Nephron progenitor cell (in vitro differentiated cells): ENCODE measurements at places on chromosomes 5 and 9.

DNA sequence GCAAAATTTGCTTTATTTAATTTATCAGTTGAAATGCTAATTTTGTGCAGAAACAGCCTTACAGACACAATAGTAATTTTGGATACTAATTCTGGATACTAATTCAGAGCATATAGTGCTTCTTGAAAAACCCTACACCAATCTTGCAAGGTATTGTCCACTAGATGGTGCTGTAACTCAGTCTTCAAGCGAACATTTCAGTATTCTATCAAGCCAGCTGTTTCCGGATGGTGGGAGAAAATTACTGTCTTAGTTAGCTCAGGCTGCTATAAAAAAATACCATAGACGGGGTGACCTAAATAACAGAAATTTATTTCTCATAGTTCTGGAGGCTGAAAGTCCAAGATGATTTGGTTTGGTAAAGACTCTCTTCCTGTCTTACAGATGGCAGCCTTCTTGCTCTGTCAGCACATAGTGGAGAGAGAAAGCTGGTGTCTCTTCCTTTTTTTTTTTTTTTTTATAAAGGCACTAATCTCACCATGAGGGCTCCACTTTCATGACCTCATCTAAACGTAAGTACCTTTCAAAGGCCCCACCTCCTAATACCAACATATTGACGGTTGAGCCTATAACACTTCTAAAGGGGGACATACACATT lies 1306.5 kb upstream of the CDH9 start:
- DNase-seq = peak; percentile 9

DNA sequence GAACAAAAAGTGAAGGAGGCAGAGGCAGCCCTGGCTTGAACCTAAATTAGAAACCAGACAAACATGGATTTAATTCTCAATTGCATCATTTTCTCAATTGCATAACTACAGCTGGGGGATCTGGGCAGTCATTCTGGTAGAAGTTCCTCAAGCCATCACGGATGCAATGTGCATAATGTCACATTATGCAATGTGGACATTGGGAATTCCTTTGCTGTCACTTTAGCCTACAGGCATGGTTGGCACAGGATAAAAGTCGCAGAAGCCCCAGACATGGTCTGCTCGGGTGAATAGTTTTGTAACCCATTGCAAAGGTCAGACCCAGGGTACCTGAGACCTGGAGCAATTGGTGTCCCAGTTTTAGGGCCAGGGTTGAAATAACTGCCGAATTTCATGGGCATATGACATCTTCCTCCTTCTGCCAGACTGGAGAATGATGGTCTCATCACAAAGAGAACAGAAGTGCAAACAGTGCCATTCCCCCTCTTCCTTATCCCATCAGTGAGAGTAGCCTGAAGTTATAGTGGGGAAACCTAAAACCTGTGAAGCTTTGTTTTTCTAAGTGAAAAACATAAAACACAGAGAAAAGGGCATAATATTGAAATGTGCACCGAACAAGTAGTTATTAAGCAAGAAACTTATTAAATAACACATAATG lies 290.8 kb downstream of the MSX2 start:
- no peak for DNase-seq

DNA sequence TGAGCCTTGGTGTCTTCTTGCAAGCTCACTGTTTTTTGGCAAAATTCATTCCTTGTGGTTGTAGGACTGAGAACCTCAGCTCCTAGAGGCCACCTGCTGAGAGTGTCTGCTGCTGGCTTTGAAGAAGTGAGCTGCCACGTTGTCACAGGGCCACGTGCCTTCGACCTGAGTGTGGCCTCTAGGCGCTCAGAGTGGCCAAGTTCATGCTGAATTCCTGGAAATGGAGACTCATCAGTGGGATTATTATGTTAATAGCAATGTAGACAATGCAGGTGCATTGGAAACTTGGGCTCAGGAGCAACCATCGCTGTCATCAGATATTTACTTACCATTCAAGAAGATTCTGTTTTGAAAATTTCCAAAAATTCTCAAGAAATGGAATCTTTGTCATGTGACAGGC lies 52.5 kb downstream of the GALNT12 start:
- no peak for DNase-seq

DNA sequence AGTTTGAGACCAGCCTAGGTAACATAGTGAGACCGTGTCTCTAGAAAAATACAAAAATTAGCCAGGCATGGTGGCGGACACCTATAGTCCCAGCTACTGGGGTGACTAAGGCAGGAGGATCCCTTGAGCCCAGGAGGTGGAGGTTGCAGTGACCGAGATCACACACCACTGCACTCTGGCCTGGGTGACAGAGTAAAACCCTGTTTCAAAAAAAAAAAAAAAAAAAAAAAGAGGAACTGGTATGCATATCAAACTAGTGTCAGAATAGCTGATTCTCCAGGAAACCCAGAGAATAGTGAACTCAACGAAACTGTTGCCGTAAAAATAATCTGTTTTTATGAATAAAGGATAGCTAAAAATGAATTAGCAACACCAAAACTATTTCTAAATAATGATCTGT lies 126.6 kb upstream of the BASP1 start:
- DNase-seq = no peak

DNA sequence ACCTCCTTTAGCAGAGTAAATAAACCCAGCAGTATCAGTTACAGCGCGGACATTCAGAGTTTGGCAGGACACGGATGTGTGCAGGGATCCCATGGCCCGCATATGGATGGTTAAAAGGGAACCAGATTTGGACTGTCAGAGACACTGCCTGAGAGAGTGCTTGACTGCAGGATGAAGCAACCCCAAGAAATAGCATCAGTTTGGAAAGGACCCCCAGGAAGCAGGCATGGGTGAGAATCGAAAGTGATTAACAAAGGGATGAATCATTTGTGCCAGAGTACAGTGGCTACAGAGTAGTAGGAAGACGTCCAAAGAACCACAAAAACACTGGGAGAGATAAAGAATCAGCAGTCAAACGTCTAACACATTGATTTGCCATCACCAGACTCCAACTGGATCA lies 5.5 kb downstream of the C7 start:
- no peak for DNase-seq

- DNase-seq = no peak
Observed at GRCh38 chr9:129649726-129650679, 8.1 kb upstream of the ASB6 start.

DNA sequence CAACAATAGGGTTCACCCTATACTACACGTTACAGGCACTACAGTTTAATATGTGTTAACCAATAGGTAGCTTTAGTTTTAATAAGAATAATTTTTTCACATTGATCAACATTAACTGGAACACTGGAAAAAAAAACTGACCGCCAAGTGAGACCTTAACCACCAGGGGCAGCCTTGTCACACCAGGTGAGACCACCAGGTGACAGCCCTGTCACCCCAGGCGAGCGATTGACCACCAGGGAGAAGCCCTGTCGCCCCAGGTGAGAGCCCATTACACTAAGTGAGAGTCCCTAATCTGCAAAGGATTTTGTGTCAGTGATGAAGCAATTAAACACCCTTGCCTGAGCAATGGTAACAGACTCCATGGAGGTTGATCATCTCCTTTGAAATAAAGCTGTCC lies 75.4 kb upstream of the SYK start:
- no peak for DNase-seq

GRCh38 chr9:105608721-105609598 lies 51.0 kb downstream of the FKTN start:
- no peak for DNase-seq

- DNase-seq = no peak
Observed at GRCh38 chr9:76772686-76773445, 8.6 kb downstream of the PCA3 start.
